Upper lobe of right lung (tissue), 1 donor: ENCODE measurements at places on chromosomes 3 and 15. TPM values are rescaled to one million over a fixed set of nuclear protein-coding genes. Genes with fewer than 3 reads are reported as not detected.
A peak's percentile ranks its signal among the peaks of the same experiment; 100 is the strongest.

The ATG3 gene
- total RNA-seq = 48.6 TPM

The GADL1 gene
- total RNA-seq = not detected

The FES gene
- total RNA-seq = 48.0 TPM

The ITIH1 gene
- total RNA-seq = not detected

The PLSCR5 gene
- not detected for total RNA-seq

The SUCNR1 gene
- total RNA-seq = 2.7 TPM

The TEX55 gene
- total RNA-seq = not detected

The RAD51 gene
- total RNA-seq = 0.98 TPM

GRCh38 chr15:33296050-33296449 is 14.7 kb upstream of the RYR3 start:
- H3K36me3 ChIP-seq = no peaks in the 10 kb centered on the region
- H3K27me3 ChIP-seq = peaks cover 4% of the 10 kb centered on the region
- H3K4me1 ChIP-seq = no peaks in the 10 kb centered on the region
- H3K27ac ChIP-seq = no peak overlapping the region

- no peak for DNase-seq
- no peak overlapping the region for H3K27ac ChIP-seq
- peaks cover 3% of the 10 kb centered on the region for H3K4me1 ChIP-seq
- H3K4me3 ChIP-seq = no peak overlapping the region
- no peaks in the 10 kb centered on the region for H3K36me3 ChIP-seq
- peaks cover 65% of the 10 kb centered on the region for H3K27me3 ChIP-seq
Observed at GRCh38 chr15:77819048-77819850, 186.5 kb upstream of the LINGO1 start.

DNA sequence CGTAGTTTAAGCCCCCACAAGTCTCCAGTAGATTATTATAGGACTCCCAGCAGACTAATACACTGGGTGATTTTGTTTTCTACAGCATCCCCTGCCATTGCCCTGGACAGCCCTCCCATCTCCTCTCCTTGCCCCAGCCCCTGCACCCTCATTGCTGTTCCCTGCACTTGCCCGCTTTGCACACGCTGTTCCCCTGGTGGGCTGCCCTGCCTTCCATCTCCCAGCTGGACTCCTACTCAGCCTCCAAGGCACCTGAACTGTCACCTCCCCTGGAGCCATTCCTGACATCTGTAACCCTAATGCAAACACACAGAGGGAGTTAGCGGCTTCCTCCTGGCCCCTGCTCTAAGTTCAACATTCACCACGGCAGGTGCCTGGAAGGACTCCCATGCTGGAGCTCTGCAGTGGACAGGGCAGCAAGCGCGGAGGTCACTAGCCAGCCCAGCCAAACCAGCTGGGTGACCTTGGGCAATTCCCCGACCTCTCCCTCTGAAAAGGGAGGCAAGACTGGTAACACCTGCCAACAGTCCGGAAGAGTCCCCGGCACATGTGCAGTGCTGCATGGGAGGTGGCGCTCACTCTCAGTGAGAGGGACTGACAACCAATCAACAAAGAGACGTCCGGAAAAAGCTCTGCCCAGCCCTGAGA is 38.8 kb upstream of the IQSEC1 start:
- H3K36me3 ChIP-seq = no peaks in the 10 kb centered on the region
- no peaks in the 10 kb centered on the region for H3K4me1 ChIP-seq
- peak overlapping the region; percentile 30 for H3K27ac ChIP-seq
- H3K27me3 ChIP-seq = no peaks in the 10 kb centered on the region
- no peak overlapping the region for H3K4me3 ChIP-seq

DNA sequence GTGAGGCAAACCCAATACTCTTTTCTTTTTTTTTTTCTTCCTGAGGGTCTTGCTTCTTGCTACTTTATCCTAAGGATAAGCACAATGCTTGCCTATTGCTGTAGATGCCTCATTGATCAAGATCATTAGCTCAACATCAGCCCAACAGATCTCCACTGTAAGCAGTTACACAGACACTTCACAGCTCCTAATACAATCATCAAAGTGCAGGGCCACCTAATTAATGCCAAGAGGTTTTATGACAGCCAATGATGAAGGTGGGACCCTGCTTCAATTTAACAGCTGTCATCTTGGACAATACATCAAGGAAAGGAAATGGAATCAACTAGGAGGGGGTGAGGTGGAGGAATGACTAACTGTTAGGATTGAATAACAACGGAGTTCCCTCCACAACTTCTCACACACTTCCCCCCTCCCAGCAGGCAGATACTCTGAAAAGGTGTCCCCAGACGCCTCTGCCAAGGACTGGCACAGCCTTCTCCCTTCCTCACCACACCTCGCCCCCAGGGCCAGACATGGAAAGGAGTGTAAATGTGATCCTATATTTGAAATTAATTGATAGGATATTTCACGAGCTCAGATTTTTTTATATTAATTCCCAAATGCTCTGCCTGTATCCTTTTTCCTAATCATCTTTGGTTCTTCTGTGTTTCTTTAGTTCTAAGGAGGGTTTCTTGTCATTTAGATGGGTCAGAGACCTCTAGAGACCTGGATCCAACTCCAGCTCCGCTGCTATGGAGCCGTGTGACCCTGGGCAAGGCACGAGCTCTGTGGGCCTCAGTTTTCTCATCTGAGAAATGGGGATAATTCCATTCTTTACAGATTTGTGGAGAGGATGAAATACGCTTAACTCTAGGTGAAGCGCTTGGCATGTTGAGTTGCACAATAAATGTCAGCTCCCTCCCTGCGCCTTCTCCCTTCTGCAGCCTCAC is 1.2 kb downstream of the DCLK3 start:
- H3K4me1 ChIP-seq = no peaks in the 10 kb centered on the region
- H3K27ac ChIP-seq = no peak overlapping the region
- H3K4me3 ChIP-seq = no peak overlapping the region
- no peak for DNase-seq
- H3K36me3 ChIP-seq = no peaks in the 10 kb centered on the region
- H3K27me3 ChIP-seq = peaks cover 53% of the 10 kb centered on the region

DNA sequence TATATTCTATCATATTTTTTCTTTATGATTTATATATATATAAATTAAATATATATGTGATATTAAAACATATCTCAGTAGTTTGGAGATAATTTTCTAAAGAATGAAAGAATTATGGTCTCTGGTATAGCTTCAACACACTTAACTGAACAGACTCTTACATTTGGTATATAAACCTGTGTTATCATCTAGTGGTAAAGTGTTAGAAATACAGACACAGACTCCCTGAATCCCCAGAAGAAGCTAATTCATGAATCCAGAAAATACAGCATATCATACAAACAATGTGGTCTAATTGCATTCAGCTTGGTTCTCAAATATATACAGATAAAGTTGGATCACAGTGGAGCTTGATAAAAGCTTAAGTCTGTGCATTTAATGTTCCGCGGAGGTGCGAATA is 1100.4 kb downstream of the ROBO2 start:
- no peaks in the 10 kb centered on the region for H3K27me3 ChIP-seq
- no peak overlapping the region for H3K27ac ChIP-seq
- no peaks in the 10 kb centered on the region for H3K4me1 ChIP-seq
- DNase-seq = no peak

DNA sequence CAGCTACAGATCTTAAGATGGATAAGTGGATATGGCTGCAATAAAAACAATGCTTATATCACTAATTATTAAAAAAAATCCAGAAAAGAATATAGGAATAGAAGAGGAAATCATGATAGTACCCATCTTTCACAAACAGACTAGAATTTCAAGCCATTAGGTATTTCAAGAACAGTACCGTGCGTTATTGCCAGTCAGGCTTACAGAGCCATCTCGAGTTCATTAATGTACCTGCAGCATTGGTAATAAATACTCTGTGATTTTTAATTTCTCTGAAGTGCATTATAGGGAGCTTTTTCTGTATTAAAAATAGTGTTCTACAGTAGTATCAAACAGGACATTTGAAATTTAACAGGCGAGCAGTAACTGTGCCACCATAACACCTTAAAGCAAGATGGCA is 35.7 kb downstream of the ST3GAL6 start:
- peaks cover 13% of the 10 kb centered on the region for H3K36me3 ChIP-seq
- no peak overlapping the region for H3K4me3 ChIP-seq
- no peaks in the 10 kb centered on the region for H3K4me1 ChIP-seq
- no peak for DNase-seq
- H3K27me3 ChIP-seq = no peaks in the 10 kb centered on the region

GRCh38 chr3:33803252-33803651 is 4.8 kb downstream of the PDCD6IP start:
- no peak for DNase-seq
- H3K27ac ChIP-seq = no peak overlapping the region
- no peaks in the 10 kb centered on the region for H3K36me3 ChIP-seq
- peaks cover 53% of the 10 kb centered on the region for H3K4me1 ChIP-seq
- no peaks in the 10 kb centered on the region for H3K27me3 ChIP-seq
- H3K4me3 ChIP-seq = no peak overlapping the region

DNA sequence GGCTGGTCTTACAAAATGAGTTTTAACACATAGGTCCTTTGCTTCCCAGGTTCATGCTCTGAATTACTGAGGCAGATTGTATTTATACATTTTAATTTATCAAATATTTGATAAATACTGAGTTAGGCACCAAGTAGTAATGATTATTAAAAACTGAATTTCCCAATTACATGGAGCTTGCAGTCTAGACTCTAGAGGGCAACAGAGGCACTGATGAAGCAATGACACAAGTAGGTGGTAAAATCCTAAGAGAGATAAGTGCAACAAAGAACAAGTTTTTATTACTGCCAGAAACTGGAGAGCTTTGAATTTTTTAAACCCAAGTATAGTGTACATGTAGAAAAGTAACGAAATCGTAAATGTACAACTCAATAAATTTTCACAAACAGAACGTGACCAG is 406.2 kb upstream of the RARB start:
- H3K27ac ChIP-seq = no peak overlapping the region
- no peaks in the 10 kb centered on the region for H3K27me3 ChIP-seq
- H3K4me3 ChIP-seq = no peak overlapping the region
- H3K4me1 ChIP-seq = no peaks in the 10 kb centered on the region
- H3K36me3 ChIP-seq = no peaks in the 10 kb centered on the region

DNA sequence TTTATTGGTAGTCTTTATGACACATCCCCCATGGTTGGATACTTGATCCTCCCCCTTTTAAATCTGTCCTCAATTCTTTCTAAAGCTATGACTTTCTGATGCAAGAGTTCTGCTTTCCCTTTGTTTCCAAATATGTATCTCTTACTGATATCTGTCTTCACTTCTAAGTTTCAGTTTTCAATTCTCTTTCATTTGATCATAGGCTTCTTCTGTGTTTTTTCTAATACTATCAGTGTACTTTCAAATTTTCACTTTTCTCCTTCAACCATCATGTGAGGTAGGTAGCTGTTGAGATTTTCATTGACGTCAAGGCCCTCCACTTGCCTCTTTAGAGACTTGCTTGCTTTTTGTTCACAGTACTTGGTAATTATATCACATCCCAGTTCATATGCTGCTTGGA is 436.5 kb downstream of the CNTN4 start:
- H3K36me3 ChIP-seq = no peaks in the 10 kb centered on the region
- no peaks in the 10 kb centered on the region for H3K4me1 ChIP-seq
- no peaks in the 10 kb centered on the region for H3K27me3 ChIP-seq

GRCh38 chr15:33293713-33294334 is 16.9 kb upstream of the RYR3 start:
- no peaks in the 10 kb centered on the region for H3K36me3 ChIP-seq
- no peak overlapping the region for H3K27ac ChIP-seq
- no peak for DNase-seq
- no peaks in the 10 kb centered on the region for H3K4me1 ChIP-seq
- no peak overlapping the region for H3K4me3 ChIP-seq

DNA sequence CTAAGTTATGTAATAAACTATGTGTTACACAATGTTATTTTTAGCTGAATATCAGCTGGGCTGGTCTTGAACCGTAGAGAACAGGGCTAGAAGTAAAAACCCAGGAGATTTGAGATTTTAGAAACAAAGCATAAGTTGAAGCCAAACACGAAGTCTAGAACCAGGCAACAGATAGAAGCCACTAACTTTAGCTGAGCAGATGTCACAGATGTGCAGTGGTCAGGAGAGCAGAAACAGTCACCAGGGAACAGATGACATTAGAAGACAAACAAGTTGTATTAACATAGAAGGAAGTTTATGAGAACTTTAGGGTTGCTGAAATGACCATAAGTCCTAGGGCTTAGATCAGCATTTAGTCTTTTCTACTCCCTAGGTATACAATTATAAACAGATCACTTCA is 731.0 kb downstream of the ZNF385D start:
- H3K27ac ChIP-seq = no peak overlapping the region
- H3K4me1 ChIP-seq = no peaks in the 10 kb centered on the region
- H3K4me3 ChIP-seq = no peak overlapping the region
- H3K27me3 ChIP-seq = no peaks in the 10 kb centered on the region
- no peaks in the 10 kb centered on the region for H3K36me3 ChIP-seq
- no peak for DNase-seq

DNA sequence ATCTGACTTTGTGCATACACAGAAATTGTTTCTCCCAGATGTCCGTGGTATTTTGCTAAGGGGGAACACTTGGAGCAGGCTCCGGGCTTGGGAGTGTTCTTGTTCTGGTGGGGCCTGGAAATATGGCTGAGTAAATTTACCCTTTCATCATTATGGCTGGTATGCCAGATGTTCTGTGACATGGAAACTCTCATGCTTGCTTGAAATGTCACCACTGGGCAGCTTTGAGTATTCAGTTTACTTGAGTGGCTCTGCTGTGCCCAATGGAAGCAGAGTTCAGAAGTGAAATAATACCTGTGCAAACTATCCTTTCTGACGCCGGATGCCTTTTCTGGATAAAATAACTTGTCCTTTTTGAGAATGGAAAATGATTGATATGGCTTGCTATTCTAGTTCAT is 283.6 kb upstream of the TPM1 start:
- no peaks in the 10 kb centered on the region for H3K36me3 ChIP-seq
- DNase-seq = no peak
- H3K27me3 ChIP-seq = no peaks in the 10 kb centered on the region
- H3K4me1 ChIP-seq = peaks cover 18% of the 10 kb centered on the region

GRCh38 chr15:74300057-74300795 is 64.1 kb downstream of the CCDC33 start:
- no peak overlapping the region for H3K27ac ChIP-seq
- no peaks in the 10 kb centered on the region for H3K36me3 ChIP-seq
- H3K27me3 ChIP-seq = peaks cover 35% of the 10 kb centered on the region
- DNase-seq = no peak
- H3K4me1 ChIP-seq = no peaks in the 10 kb centered on the region
- no peak overlapping the region for H3K4me3 ChIP-seq
